MV-4-11 (cell line): ENCODE measurements at places on chromosomes 11 and 22.

- DNase-seq = no peak
These were observed 31.7 kb downstream of the PAX6 start for GRCh38 chr11:31779374-31779791.

GRCh38 chr11:8937159-8937558, 4.4 kb upstream of the C11orf16 start:
- no peak for DNase-seq

DNA sequence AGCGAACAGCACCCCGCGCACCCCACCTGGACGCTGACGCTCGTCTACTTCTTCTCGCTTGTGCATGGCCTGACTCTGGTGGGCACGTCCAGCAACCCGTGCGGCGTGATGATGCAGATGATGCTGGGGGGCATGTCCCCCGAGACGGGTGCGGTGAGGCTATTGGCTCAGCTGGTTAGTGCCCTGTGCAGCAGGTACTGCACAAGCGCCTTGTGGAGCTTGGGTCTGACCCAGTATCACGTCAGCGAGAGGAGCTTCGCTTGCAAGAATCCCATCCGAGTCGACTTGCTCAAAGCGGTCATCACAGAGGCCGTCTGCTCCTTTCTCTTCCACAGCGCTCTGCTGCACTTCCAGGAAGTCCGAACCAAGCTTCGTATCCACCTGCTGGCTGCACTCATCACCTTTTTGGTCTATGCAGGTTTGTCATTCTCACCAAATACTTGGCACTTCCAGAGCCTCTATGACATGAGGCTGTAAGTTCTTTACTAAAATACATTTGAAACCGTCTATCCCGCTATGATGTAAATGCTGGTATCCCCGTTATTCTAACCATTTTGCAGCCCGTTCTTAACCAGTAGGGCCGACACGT, 535 bp downstream of the AQP11 start:
- no peak for DNase-seq

DNA sequence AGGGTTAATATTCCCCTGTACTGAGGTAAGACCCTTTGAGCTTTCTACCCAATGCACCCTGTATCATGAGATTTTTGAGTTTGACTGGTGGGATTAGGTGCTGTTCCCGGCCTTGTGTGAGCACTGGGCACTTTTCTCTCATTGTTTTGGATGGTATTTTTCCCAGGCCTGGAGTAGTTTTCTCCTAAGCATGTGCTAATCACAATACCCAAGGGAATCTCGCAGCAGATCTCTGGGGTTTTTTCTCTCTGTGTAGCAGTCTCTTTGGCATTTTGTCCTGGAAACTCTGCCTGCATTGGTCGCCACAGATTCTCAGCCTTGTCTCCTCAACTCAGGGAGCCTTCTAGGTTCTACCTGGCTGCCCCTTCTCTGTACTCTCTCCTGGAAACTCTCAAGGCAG, 19.9 kb downstream of the IGHMBP2 start:
- no peak for DNase-seq

- no peak for DNase-seq
These were observed 4.3 kb upstream of the APOL6 start for GRCh38 chr22:35643991-35644390.

GRCh38 chr22:49574881-49575702, 252.6 kb downstream of the BRD1 start:
- DNase-seq = no peak

- no peak for DNase-seq
These were observed 53.1 kb downstream of the MAP6 start for GRCh38 chr11:75615751-75616150.

DNA sequence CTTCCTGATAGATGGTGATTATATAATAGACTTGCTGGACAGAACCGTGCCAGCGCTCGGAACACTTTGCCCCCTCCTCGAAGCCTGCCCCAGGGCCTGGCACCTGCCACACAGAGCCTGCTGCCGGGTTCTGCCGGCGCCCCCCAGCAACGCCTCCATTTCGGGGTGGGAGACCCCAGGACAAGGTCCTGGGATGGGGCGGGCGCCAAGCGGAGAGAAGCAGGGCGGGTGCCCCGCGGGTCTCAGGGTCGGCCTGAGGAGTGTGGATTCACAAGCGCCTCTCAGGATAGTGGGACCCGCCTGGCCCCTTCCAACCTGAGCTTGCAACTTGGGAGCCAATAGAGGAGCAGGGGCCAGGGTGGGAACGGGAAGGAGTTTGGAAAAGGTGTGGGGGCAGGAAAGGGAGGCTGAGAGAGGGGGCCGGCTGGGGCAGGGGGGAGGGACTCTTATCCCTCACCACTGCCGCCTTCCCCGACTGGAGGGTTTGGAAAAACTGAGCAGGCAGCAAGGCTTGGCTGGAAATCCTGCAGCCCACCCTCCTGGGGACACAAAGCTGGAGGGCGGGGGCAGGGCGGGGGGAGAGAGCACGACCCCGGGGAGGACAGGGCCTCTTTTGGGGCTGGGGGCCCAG, 3.3 kb upstream of the BCL9L start:
- DNase-seq = no peak

GRCh38 chr22:44246615-44247326, 66.0 kb downstream of the SHISAL1 start:
- no peak for DNase-seq

DNA sequence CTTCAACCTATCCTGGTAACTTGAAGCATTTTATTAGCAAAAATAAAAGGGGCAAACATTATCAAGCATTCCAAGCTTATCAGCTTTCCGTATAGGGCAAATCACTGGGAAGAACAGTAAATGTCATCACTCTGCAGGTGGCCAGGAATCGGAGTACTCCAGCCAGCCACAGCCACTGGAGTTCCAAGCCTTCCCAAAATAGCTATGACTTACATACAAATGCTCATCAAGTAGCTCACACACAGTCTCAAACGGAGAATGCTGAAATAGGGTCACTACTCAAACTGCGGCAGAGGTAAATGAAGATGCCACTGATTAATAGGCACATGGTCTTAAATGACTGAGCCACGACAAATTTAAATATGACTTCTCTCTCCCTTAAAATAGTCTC, 2.1 kb downstream of the USP28 start:
- no peak for DNase-seq

GRCh38 chr11:13036235-13036634, 27.1 kb downstream of the RASSF10 start:
- DNase-seq = no peak

GRCh38 chr22:40196628-40197360, 19.1 kb downstream of the TNRC6B start:
- DNase-seq = peak; percentile 57

DNA sequence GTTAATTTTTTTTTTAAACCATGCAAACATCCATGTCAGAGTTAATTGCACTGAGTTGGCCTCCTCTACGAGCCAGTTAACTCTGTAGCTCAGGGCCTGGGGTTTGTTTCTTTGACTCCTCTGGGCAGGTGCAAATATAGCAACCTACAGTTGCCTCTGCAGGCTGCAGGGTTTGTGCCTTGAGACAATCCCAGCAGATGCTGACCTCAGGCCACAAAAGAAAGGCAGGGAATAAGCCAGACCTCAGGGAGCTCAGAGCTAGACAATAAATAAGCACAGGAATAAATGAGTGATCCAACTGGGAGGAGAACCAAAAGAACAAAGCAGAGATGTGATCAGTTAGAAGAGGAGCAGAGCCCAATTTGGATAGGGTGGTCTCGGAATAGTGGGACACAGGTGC, 390.8 kb downstream of the SHANK2 start:
- DNase-seq = no peak

DNA sequence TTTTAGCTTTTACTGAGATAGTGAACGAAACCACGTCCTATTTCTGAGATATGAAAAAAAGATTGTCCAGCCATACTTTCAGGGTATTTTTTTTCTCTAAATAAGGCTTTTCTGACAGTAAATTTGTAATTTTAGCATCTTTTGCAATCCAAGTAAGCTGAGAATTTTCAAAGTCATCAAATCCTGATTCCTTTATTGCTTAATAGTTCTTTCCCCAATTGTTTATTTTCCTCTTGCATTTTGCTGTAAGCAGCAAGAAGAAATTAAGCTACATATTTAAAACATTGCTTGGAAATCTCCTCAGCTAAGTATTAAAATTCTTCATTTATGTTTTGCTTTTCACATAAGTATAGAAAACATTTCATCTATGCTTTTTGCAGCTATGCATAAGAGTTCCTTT, 493.3 kb upstream of the CCDC179 start:
- no peak for DNase-seq

GRCh38 chr11:95252586-95252985, 21.6 kb upstream of the SESN3 start:
- DNase-seq = no peak

- no peak for DNase-seq
These were observed 73.6 kb upstream of the EIF3M start for GRCh38 chr11:32510039-32510438.

- DNase-seq = peak; percentile 2
These were observed 248.6 kb upstream of the PLET1 start for GRCh38 chr11:112509300-112509699.

- no peak for DNase-seq
These were observed 16.6 kb downstream of the SCUBE1 start for GRCh38 chr22:43326331-43327156.

GRCh38 chr11:120750647-120751549, 239.3 kb downstream of the GRIK4 start:
- peak; percentile 52 for DNase-seq

DNA sequence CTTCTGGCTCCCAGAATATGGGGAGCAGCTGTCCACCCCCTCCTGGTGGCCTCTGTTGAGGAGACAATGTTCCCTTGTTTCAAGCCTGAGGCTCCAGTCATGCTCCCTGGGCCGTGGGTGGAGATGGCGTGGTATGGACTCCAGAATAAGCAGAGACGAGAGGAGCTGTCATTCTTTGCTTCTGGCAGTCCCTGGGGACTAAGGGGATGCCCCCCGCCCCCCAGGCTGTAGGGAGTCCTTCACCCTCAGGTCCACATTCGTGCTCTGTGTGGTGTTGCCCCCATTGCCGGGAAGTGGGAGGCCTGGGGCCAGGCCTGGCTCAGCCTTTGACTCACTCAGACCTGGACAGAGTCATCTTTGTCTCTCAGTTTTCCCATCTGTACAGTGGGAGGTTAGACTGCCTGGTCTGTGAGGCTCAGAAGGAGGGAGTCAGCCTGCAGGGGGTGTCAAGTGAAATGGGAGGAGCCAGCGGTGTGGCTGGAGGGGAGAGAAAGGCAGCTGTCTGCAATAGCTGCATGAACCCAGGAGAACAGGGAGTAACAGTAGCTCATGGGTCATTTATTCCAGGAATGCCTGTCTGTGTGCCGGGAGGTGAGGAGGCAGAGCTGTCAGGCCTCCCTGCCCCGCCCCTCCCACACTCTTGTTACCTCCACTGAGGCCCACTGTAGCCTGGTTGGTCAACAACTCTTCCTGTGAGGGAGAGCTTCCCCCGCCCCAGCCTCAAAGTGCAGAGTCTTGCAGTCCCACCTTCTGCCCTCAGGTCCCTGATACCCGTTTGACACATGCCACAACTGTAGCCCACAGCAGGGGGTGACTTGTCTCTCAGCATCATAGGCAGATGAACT, 6.3 kb downstream of the ARHGEF17 start:
- no peak for DNase-seq

DNA sequence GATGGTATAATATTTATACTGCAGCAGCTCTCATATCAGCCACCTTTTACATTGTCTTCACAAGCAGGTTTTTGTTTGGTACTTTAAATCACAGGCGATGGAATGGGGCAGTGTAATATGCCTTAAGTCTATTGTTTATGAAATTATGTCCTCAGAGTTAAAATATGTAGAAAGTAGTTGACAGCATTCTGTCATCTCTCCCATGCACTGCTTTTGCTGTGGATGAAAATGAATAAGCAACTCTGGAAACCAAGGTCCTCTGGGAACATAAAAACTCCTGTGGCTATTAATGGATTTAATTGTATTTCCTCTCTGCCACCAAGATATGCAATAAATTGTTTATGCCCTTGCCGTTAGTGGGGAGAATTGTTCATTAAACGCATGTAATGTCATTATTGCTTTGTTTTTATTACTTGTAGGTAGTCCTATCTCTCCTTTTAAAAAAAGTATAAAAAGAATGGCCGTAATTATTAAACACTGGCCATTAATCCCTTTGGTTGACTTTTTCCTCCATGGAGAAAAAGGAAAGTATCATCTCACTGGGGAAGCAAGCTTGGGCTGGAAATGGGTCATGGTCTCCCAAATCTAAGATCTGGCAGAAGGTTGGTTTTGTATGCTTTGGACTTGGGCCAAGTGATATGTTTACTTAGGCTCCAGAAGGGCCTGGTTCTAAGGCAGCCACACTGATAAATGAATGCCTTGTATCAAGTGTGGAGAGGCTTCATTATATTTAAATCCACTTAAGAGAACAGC, 13.1 kb downstream of the PACS1 start:
- no peak for DNase-seq

DNA sequence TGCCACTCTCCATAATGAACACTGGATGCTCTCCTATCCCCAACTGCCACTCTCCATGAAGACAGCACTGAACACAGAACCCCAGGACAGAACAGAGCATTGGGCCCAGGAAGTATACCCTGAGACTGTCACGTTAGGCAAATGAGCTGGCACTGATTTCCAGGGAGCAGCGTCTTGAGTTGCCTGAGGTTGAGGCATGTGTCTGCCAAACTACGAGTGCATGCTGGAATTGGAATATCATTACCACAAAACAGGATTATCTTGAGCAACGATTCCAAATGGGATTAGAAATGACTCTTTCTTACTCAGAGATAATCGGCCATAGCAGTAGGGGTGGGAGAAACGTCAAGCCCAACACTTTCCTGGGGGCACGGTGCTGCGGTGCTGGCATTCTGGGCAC, 39.9 kb downstream of the CLPB start:
- no peak for DNase-seq

DNA sequence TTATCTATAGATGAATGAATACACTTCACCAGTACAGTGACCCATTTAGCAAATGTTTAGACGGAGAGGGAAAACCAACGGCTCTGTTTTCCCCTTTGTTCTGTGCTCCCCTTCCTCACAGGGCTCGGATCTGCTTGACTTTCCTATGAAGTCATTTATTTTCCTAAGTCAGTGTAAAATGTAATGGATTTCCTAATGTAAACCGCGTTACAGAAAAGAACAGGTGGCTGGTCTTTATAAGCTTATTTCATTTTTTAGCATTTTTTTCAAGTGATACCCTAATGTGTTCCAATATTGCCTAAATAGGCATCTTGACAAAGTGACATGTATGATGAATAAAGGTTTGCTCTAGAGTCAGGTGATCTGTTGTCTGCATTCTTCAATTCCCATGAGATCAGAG, 207.5 kb downstream of the PGR start:
- DNase-seq = no peak

GRCh38 chr11:69637198-69637940, 3.6 kb upstream of the CCND1 start:
- DNase-seq = no peak
